ENCODE measurements at places on chromosomes 4 and X.

GRCh38 chr4:118769161-118769560 is 66.8 kb downstream of the SEC24D start:
- no peak for DNase-seq

DNA sequence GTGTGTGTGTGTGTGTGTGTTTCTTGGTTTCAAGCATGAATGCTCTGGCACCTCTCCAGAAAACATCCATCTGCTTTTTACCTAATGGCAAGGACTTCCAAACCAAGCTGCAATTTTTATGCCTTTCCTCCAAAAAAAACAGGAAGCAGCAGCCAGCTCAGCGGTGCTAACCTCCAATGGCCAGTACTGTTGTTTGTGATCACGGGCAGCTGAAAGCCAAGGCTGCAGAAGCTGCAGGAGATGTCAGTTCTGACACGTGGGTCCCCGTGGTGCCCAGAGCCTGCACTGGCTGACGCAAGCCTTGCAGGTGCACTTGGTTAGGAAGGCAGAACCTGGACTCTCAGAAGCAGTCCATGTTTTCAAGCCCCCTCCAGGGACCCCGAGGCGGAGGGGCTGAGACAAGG is 313.6 kb upstream of the DDX53 start:
- no peak for DNase-seq

- DNase-seq = no peak
These were observed 183.9 kb downstream of the CPEB2 start for GRCh38 chr4:15186149-15186548.

- no peak for DNase-seq
These were observed 6.7 kb downstream of the TEC start for GRCh38 chr4:48262926-48263325.

DNA sequence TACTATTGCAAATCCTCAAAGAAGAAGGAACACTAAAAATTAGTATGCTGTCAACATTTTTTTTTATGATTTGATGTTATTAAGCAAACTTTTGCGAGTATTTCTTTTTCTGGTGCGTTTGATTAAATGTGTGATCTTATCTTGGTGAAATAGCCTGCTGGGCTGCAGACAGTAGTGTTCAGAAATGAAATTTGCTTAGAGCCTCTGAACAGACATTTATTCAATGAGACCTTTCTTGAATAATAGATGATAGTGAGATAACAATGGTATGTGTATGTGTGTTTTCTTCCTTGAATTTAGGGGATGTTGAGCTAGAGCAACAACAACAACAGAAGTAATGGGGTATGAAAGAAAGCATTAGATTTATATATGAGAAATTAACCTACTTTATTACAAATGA is 12.7 kb downstream of the ADGRL3 start:
- no peak for DNase-seq

DNA sequence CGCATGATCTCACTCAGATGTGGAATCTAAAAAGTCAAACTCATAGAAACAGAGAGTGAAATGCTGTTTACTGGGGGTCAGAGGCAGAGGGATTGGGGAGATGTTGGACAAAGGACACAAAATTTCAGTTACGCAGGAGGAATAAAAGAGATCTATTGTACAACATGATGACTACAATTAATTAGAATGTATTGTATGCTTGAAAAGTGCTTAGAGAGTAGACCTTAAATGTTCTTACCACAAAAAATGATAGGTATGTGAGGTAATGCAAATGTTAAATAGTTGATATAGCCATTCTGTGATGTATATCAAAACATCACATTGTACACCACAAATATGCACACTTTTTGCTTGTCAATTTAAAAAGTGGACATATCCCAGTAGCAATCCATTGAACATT is 36.1 kb upstream of the PHKA2 start:
- no peak for DNase-seq

DNA sequence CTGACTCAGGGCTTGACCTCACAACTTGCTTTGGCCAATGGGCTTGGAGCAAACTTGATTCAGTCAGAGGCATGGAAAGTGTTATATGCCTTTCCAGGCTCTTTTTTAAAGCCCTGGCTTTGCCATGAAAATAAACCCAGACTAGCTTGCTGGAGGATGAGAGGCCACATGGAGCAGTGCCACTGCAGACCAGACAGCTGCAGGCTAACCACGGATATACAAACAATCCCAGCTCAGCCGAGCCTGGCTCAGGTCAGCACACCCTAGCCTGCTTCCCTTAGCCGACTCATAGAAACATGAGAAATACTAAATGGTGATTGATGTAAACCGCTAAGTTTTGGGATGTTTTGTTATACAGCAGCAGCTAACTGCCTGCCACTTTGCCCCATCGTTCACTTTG is 345.1 kb downstream of the ARHGAP10 start:
- DNase-seq = no peak

DNA sequence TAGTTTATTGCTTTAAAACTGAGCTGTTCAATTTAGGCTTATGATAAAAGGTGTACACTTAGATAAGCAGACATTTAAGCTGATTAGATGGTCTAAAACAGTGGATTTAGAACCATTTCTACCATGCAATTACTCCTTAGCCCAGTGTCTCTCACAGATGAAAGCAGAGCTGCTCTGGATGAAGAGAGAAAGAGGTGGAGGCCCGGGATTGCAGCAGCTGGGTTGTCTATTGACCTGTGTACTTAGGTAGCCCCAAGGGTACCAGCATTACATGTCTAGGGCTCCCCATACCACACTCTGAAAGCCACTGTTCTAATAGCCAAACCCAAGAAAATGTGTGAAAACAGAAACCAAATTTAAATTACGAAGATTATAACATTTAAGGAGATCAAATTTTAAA is 86.0 kb upstream of the GIMD1 start:
- DNase-seq = no peak

DNA sequence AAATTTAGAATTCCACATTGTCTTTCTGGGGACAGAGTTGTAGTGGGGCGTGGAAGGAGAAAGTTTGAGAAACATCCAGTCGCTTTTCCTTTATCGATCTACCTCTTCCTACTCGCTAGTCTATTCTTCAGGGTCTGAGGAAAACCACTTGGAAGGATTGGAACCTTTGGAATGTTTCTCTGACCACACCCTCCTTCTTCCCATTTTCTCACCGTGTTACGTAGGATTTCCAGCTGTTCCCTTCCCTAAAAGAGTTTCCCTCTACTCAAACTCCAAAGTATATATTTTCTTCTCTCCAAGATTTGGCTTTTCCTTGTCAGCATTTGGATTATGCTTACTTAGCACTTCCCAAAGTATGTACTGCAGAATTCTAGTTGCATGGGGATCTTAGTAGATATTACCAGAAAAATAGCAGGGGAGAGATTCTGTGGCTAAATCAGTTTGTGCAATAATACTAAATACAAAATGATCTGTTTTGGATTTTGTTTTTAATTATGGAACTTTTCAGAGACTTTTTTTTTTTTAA is 4.9 kb downstream of the ENPEP start:
- DNase-seq = no peak

DNA sequence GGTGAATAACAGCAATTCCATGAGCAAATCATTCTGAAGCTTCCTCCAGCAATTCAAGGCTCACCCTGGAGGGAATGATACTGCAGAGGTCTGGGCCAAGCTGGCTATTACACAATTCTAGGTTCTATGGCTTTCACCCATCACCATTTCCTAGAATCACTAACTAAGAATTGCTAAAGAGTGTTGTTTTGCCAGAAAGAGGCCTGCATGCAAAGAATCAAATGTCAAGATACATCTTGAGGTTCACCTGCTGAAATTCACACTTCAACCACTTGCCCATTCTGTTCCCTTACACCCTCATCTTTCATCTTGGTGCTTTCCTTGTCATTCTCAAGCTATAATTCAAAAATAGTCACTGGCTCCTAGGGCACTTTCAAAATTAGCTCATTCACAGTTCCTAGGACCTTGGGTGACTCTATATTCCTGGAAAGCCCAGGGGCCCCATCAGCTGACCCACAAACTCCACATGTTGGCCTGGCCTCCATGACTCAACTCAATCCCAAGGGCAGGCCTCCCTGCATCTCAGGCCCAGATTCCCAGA is 7.0 kb downstream of the APBB2 start:
- no peak for DNase-seq

DNA sequence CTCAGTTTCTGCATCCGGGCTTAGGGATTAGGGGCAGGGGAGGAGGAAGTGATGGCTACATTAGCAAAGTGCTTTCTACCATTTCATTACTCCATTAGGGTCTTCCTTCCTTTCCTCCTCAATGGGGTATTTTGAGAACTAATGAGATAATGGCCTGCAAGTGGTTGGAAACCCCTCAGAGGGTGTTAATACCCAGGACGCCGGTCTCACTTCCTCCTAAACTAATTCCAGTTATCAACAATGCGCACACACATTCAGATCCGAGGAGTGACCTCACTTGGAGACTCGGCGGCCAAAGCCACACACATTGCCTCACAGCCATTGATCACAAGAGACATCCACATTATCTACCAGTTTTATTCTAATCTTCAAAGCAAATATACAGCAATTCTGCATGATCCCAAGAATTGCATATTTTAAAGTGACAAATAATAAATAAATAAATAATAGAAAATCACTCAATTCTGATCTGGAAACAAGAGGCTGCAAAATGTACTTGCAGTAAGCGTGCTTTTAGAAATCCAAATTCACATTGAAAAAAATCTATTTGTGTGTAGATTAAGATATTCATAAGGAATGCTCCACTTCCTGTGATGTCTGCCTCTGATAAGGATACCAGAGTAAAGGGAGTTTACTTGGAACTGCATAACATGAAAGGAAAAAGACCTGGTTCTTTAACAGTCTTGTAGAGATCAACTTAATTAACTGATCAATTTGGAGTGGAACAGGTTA is 329.1 kb downstream of the FBXW7 start:
- DNase-seq = no peak

GRCh38 chrX:44873415-44874276 is 658 bp downstream of the KDM6A start:
- DNase-seq = no peak

DNA sequence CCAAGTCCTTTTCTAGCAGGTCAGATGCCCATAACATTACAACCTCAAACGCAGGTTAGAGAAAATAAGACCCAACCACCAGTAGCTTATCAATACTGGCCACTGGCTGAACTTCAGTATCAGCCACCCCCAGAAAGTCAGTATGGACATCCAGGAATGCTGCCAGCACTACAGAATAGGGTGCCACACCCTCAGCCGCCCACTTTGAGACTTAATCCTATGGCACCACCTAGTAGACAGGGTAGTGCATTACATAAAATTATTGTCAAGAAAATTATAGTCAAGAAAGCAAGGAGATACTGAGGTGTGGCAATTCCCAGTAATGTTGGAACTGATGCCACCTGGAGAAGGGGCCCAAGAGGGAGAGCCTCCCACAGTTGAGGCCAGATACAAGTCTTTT is 19.9 kb upstream of the TRIM61 start:
- no peak for DNase-seq

GRCh38 chr4:1987296-1987695 is 21.5 kb downstream of the NELFA start:
- no peak for DNase-seq

DNA sequence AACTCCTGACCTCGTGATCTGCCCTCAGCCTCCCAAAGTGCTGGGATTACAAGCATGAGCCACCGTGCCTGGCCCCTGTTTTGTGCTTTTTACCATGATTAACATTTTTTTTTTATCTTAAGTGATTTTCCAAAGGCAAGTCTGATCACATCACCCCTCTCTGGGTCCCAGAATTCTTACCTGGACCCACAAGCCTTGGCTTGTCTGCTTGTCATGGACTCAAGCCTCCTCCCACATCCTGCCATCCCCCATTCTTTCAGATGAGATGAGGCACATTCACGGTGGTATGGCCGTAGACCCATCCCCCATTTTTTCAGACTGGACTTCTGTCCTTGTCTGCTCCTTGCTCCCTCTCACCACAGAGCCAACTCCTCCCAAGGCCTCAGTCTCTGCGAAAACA is 55.3 kb downstream of the APLN start:
- no peak for DNase-seq

- no peak for DNase-seq
These were observed 98.0 kb downstream of the RRAGB start for GRCh38 chrX:55815546-55815945.

- DNase-seq = no peak
These were observed 259.6 kb upstream of the GPC4 start for GRCh38 chrX:133674726-133675470.

DNA sequence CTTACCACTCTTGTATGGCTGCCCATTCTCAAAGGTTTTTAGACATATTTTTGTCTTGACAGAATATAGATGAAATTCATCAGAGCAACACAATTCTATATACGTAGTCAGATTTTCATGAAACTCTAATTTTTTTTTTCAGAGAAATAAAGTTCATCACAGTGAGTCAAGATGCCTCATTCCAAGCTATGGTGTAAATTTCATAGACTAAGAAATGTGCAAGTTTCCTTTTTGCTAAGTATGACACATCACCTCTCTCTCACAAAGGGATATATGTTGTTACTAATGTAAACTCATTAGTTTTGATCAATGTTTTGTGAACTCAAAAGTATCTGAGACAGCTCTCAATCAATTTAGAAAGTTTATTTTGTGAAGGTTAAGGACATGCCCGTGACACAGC is 60.4 kb upstream of the ATXN3L start:
- DNase-seq = no peak

DNA sequence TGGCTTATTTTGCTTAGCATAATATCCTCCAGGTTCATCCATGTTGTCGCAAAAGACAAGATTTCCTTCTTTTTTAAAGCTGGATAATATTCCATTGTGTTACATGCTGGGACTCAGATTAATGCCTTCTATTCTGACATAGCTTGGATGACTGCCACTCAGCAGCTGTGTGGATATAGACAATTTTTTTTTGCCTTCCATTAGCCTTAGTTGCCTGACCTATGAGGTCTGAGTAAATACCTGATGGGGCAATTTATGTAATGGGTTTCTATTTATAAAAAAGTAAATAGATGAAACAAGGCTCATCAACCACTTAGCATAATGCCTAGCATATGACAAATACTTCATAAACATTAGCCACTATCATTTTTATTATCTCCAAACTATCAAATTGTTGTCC is 515.4 kb downstream of the ZNF674 start:
- DNase-seq = no peak

DNA sequence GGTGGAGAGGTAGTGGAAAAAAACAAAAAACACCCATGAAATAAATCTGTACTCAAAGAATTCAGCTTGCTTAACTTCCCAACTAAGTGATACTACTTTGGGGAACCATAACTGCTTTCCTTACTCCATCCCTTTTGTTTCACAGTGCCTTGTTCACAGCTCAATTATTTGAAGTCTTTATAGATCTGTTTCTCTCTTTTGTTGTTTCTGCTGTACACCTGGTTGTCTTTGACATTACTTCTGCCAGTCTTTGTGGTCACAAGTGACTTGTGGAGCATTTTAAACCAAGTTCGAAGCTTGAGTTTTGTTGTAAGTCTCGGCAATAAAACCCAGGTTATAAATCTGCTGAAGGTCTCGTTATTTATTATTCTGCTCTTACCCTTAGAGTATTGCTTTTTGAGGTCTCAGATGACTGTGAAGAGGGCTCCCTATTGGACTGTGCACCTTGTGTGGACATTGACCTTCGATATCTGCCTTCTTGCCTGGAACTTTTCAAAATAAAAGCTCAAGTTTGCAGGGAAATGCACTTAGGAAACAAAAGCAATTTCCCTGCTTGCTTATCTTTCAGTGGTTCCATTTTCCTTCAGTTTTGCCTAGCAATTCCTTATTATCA is 59.8 kb downstream of the ANK2 start:
- no peak for DNase-seq

- DNase-seq = no peak
These were observed 763 bp upstream of the PRRG1 start for GRCh38 chrX:37348231-37348970.
